ENCODE measurements at places on chromosomes 13 and 19.
A peak's percentile ranks its signal among the peaks of the same experiment; 100 is the strongest.

GRCh38 chr19:41917676-41918075, 10.6 kb downstream of the ERFL start:
- no peak for DNase-seq

- no peak for DNase-seq
Observed at GRCh38 chr13:29607465-29607864, 12.0 kb upstream of the SLC7A1 start.

DNA sequence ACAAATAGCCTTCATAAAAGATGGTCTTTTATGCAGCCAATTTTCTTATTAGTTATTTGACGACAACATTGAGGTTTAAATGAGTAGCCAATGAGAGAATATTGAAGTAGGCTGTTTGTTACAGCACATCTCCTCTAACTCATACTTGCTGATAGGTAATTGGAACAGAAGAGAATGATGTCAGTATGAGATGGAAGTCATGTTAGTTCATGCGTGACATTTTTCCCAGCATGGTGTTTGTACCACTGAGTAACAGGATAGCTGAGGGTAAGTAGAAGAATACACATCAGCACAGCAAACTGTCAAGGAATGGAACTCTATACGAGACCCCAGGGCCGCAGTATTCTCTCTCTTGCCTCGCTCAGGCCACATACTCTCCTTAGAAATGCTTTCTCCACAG, 37.2 kb downstream of the COL4A2 start:
- no peak for DNase-seq

DNA sequence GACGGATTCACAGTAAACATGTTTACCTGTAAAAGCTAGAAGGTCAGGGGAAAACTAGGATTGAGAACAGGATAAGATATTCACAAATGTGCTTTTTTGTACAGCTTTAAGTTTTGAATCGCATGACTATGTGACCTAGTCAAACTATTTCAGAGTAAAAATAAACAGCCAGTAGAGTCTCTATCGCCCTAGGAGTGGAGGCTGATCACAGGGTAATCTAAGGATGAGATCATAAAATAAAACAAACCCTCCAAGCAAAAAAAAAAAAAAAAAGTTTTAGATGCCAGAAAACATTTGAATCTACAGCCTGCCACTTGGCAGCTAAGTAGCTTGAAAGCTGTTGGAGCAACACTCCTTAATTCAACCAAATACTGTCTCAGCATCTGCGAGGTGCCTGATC, 26.8 kb downstream of the ZNF350 start:
- no peak for DNase-seq

DNA sequence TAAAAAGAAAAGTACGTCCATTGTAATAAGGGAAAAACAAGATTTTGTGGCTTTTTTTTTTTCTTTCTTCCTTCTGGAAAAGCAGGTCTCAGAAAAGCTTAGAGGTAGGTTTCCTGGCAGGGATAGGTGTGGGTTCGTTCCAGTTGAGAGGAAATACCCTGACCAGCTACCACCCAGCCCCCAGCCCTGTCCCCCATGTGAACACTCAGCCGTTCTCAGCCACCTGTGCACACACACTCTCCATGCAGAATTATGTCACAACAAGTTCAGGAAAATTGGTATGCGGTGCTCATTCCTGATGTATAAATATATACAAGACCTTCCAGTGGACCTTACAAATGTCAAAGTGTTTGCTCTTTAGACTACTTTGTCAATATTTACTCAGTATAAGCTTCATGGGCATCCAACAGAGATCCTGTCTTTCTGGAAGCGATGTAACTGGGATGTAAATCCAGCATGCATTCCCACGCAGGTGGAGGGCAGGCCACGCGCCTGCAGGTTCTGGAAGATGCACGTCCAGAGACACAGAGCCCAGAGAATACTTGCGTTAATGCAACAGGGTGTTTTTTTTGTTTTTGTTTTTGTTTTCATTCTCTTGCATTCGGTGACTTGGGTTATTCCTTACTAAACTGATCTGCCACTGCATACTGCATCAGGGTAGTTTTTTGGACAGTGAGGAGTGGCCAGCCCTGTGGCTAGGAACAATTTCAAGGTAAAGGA, 68.8 kb downstream of the TSHZ3 start:
- no peak for DNase-seq

DNA sequence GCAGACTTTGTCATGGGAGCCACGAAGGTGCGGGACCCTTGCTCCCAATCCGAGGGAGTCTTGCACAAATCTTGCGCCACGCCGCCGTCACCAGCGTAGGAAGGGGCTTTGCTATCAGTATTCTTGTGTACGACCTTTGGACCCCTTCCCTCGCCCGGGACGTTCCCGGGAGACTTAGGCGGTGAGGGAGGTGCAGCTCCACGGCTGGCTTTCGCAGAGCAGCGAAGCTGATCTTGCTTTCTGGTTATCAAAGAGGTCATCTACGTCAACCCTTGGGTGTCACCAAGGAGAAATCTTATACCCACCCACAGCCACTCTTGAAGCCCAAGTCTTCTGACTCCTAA, 583 bp downstream of the TECR start:
- DNase-seq = no peak

DNA sequence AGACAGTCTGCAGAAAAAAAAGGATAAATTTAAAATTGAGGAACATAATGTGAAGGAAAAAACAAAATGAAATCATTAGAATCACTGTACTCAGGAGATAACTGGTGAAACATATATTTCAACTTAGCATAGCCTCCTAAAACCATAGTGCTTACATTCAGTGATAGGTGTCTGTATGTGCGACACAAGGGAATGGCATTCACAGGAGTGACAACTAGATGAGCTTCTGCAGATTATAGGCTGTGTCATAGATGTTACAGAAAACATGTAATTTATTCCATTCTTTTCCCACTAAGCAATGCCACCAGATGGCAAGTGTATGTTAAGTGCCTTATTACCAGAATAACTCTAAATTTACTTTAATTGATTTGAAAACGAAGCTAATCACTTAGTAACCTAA, 960.0 kb upstream of the PCDH20 start:
- DNase-seq = no peak

DNA sequence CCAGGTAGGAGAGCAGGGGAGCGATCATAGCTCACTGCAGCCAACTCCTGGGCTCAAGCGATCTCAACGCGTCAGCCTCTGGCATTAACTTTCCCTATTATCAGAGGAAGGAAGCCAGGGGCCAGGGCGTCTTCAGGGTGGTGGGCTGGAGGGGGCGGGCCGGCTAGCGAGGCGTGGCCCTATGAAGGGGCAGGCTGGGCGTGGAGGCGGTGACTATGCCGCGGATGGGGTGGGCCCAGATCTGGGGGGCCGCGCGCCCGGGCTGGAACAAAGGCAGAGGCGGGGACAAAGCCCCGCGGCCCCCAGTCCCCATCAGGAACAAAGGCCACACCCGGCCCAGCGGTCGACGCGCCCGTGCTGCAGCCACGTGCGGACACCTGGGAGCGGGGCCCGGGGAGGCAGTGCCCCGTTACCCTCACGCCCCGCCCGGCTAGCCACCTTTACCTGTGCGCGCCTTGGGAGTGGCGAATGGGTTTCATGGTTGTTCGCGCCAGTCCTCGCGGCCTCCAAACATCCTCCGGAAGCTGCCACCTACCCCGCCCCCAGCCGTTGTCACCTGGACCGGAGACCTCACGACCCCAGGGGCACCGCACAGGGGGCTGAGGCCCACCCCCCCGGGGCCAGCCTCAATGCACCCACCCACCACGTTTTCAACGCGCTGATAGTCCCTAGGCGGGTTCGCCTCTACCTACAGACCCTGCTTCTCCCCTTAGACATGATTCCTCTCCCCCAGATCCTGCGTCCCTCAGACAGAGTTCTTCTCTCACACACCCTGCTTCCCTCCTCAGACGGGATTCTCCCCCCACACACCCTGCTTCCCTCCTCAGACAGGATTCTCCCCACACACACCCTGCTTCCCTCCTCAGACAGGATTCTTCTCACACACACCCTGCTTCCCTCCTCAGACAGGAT, 5.4 kb upstream of the TRIM28 start:
- no peak for DNase-seq

DNA sequence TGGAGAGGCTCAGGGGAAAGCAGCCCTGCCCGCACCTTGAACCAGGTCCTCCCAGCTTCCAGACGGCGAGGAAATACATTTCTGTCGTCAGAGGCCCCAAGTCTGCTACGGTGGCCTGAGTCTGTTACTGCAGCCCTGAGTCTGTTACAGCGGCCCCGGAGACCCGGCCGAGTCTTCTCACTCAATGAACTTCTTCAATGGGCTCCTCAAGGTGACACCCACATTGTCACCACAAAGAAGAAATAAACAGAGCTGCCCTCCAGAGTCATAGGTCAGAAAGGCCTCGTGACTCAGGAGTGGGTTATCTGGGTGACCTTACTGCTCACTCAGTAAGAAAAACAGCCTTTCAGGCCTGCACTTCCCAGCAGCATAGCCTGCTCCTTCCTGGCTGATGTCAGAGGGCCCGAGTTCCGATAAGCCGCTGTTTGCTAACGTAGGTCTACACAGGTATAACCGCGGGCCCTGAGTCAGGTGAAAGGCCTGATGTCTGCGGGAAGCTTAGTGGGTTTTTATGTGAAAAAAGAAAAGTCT, 66.9 kb upstream of the TM9SF2 start:
- no peak for DNase-seq

- no peak for DNase-seq
Observed at GRCh38 chr13:102696465-102696864, 1.6 kb upstream of the METTL21C start.

DNA sequence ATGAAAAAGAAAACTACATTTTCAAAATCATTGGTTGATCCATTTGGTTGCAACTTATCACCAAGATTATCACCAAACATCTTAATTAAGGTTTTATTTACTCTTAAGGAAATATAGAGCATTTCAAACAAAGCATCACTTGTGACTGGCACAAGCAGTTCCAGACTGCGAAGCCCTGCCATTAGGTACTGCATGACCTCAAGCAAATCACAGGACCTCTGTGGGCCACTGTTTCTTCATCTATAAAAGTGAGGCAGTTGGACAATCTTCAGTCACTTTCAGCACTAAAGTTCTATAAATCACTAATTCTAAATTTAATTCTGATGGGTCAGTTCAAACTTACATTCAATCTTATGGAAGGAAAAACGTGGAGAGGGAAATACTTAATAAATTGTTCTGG, 2.0 kb downstream of the ELF1 start:
- DNase-seq = peak; percentile 9

- no peak for DNase-seq
Observed at GRCh38 chr19:29372461-29372860, 153.3 kb upstream of the VSTM2B start.

- no peak for DNase-seq
Observed at GRCh38 chr19:4969292-4969771, 419 bp downstream of the KDM4B start.

GRCh38 chr13:58566176-58566575, 934.6 kb downstream of the PCDH17 start:
- DNase-seq = no peak

GRCh38 chr13:110001670-110002275, 215.4 kb upstream of the IRS2 start:
- no peak for DNase-seq

DNA sequence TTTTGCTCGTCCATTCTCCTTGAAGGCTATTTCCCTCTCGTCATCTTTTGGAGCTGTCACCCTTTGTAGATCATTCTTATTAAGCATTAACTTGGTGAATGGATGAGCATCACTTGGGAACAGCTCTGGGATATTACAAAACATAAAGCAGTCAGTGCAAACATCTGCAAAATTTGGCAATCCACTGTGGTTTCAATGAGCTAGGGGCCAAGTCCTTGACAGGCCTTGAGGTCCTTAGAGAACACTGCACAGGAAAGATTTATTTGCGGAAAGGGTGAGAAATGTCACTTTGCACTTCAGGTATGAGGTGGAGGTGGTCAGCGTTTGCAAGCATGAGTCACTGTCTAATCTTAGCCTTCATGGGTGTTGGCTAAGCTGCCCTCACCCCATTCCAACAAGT, 239.7 kb upstream of the MAB21L1 start:
- DNase-seq = no peak

- DNase-seq = no peak
Observed at GRCh38 chr19:5494773-5495172, 39.6 kb downstream of the ZNRF4 start.

GRCh38 chr13:112455476-112456059, 79.4 kb downstream of the SPACA7 start:
- no peak for DNase-seq

DNA sequence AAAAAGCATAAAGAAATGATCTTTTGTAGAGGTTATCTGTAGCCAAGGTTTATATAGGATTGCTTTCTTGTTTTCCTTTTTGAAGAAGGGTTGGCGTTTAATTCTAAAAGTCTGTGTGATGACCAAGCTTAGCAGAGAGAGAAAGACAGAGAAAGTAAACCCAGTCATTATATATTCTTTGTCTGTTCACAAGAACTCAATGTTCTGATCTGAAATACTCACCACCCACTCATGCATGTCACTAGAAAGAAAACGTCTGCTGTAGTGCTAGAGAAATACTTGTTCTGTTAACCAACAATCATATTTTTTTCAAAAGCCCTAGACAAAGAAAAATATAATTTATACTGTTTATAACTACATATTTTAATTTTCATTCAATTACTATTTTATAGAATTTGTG, 173.7 kb upstream of the SLITRK5 start:
- DNase-seq = no peak

GRCh38 chr19:35779033-35779432, 3.7 kb downstream of the ARHGAP33 start:
- no peak for DNase-seq

DNA sequence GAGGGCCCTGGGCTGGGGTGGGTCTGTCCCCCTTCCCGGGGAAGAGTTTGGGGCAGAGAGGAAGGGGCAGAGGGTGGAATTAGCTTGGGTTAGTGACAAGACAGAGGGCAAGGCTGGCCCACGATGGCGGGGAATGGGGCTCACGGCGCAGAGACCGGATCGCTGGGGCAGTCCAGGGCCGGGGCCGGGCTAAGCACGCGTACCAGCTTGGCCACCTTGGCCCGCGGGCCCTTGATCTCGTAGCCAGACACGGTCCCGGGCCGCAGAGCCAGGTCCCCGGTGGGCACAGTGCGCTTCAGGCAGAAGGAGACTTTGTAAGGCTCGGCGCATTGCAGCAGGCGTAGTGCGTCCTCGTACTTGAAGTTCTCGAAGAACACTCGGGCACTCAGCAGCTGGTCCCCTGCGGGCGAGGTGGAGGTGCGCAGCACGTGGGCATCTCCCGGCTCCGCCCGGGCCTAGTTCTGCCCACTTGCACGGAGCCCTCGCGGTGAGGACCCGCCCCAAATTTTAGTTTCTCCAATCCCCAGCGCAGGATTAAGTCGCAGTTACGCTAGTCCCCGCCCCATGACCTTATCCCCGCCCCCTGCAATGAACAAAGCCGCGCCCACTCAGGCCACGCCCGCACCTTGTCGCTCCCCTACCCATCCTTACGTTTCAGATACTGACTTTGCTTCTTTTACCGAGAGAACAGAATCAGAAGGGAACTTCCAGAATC, 8.6 kb upstream of the HIPK4 start:
- DNase-seq = no peak

- no peak for DNase-seq
Observed at GRCh38 chr13:110706570-110707372, 855 bp upstream of the CARS2 start.
